ENCODE measurements at places on chromosomes 1 and 21.

GRCh38 chr1:7341145-7341905, 429.8 kb upstream of the VAMP3 start:
- DNase-seq = no peak

GRCh38 chr1:35577071-35577998, 4.2 kb downstream of the TFAP2E start:
- peak; percentile 72 for DNase-seq

GRCh38 chr1:183598386-183598785, 8.1 kb upstream of the NCF2 start:
- no peak for DNase-seq

GRCh38 chr21:45332981-45333582, 45.4 kb upstream of the POFUT2 start:
- DNase-seq = peak; percentile 27

- no peak for DNase-seq
Measured at GRCh38 chr1:233034836-233035235, 84.4 kb downstream of the NTPCR start.
